ENCODE measurements at places on chromosomes 6 and 20.
A peak's percentile ranks its signal among the peaks of the same experiment; 100 is the strongest.

DNA sequence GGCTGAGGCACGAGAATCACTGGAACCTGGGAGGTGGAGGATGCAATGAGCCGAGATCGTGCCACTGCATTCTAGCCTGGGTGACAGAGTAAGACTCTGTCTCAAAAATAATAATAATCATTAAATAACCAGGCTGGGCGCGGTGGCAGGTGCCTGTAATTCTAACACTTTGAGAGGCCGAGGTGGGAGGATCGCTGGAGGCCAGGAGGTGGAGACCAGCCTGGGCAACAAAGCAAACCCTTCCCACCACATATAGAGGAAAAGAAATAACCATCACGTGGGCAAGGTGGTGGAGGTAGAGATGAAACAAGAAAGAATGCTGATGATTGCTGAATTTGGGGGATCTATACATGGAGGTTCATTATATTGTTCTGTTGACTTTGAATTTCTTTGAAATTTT is 63.4 kb upstream of the PIM1 start:
- no peak for DNase-seq

DNA sequence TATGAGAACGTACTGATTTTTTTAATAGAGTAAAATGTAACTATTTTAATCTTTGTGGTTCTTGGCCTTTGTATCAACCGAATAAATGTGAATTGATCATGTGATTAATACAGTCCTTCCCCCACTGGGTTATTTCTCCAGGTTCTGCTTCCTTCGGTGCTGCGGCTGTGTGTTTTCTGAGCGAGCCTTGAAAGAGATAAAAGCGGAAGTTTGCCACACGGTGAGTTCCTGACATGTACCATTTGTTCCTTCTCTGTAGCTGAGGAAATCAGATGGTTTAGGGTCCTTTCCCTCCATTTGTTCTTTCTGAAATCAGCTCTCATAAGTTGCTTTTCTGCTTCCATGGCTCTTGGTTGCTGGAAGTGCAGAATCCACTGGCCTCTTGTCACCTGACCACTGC is 15.5 kb downstream of the RTF2 start:
- no peak for DNase-seq

GRCh38 chr6:50380406-50381098 is 330.8 kb upstream of the DEFB112 start:
- DNase-seq: no peak

DNA sequence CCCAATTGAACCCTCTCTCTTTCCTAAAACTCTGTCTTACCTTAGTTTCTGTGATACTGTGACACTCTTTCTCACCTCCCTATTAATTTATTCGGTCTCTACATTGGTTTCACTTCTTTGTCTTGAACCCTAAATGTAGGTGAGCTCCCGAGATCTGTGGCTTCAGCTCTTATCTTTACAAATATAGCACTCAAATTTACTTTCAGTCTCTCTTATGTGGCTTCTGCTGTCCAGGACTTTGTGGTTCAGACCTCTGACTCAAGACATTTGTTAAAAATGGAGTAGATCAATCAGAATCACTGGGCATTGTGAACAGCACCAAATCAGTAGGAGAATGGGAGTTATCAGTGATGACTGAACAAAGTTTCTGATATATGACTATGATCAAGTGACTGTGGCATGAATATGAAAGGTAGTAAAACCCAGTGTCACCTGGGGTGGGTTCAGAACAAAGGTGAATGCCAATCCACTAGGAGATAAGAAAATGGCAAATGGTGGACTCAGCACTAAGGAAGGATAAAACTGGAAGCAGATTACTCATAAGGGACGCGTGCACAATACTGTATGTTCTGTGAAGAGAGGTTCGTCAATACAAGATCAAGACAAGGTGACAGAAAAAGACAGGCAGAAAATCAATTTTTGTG is 27.2 kb downstream of the IL17F start:
- no peak for DNase-seq

- DNase-seq: no peak
Measured at GRCh38 chr6:40806256-40806864, 219.2 kb upstream of the LRFN2 start.

DNA sequence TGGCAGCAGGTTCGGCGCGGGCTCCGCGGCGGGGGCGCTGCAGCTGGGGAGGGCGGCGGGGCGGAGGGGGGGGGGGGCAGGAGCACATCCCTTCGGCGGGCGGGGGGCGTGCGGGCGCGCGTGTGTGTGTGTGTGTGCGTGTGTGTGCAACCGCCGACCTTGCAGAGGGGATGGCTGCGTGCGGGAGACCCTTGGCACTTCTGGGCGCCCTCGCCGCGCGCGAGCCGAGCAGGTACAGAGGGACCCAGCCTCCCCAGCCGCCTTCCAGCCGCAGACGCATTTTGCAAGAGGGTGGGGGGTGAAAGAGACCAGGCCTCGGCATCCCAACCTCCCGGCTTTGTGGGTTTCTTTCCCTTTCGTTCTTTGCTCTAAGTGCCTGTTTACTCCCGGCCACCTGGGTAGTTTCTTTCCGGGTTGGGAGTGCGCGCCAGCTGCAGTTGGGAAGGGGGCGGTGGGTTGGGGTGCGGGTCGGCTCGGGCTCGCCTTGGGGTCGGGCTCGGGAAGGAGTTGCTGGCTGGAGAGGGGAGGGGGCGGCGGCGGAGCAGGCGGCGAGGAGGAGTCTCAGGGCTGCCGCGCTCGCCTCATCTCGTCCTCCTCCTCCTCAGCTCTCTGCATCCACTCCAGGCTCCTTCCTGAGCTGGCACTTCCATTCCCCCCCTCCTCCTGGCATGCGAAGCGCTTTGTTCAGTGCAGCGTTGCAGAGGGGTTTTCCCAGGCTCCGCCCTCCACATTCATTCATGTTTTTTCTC is 620 bp downstream of the HIVEP1 start:
- DNase-seq: peak; percentile 55

- no peak for DNase-seq
Measured at GRCh38 chr6:80579391-80580023, 473.0 kb downstream of the BCKDHB start.

- no peak for DNase-seq
Measured at GRCh38 chr6:82257088-82257774, 9.7 kb upstream of the IBTK start.

- no peak for DNase-seq
Measured at GRCh38 chr20:755941-756340, 12.4 kb downstream of the SLC52A3 start.

- peak; percentile 76 for DNase-seq
Measured at GRCh38 chr20:50169329-50169823, 15.9 kb upstream of the PEDS1 start.

GRCh38 chr6:10692965-10693538 is 1.4 kb downstream of the C6orf52 start:
- no peak for DNase-seq

- no peak for DNase-seq
Measured at GRCh38 chr20:8242827-8243724, 111.0 kb downstream of the PLCB1 start.

DNA sequence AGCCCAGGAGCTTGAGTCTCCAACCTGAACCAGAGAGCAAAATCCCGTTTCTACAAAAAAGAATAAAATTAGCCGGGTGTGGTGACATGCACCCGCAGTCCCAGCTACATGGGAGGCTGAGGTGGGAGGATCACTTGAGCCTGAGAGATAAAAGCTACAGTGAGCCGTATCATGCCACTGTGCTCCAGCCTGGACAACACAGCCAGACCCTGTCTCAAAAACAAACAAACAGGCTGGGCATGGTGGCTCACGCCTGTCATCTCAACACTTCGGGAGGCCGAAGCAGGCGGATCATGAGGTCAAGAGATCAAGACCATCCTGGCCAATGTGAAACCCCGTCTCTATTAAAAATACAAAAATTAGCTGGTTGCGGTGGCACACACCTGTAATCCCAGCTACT is 11.4 kb upstream of the PTCRA start:
- no peak for DNase-seq

- DNase-seq: no peak
Measured at GRCh38 chr6:133756078-133756695, 132.7 kb upstream of the TCF21 start.

DNA sequence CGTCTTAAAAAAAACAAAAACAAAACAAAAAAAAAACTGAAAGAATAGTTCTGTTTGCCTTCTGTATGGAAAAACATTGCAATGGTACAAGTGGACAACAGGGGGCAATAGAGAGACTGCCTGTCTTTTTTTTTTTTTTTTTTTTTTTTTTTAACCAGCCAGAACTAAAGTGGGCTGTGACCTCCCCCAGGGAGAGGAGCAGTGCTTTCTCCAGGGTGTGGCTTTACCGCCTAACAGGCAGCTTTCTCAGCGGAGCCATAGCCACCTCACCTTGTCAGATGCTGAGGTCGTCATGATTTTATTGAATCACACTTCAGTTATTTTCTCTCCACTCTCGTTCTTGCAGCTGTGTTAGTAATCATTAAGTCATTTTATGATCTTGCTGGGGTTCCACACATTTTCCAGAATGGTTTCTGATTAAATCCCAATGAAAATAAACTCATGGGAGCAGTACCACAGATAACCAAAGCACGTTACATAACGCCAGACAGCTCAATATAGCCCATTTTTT is 78.4 kb downstream of the GMPR start:
- DNase-seq: peak; percentile 53

- DNase-seq: no peak
Measured at GRCh38 chr6:29232725-29233124, 62.0 kb downstream of the OR2J2 start.

- no peak for DNase-seq
Measured at GRCh38 chr6:52209770-52210169, 23.6 kb downstream of the IL17A start.

DNA sequence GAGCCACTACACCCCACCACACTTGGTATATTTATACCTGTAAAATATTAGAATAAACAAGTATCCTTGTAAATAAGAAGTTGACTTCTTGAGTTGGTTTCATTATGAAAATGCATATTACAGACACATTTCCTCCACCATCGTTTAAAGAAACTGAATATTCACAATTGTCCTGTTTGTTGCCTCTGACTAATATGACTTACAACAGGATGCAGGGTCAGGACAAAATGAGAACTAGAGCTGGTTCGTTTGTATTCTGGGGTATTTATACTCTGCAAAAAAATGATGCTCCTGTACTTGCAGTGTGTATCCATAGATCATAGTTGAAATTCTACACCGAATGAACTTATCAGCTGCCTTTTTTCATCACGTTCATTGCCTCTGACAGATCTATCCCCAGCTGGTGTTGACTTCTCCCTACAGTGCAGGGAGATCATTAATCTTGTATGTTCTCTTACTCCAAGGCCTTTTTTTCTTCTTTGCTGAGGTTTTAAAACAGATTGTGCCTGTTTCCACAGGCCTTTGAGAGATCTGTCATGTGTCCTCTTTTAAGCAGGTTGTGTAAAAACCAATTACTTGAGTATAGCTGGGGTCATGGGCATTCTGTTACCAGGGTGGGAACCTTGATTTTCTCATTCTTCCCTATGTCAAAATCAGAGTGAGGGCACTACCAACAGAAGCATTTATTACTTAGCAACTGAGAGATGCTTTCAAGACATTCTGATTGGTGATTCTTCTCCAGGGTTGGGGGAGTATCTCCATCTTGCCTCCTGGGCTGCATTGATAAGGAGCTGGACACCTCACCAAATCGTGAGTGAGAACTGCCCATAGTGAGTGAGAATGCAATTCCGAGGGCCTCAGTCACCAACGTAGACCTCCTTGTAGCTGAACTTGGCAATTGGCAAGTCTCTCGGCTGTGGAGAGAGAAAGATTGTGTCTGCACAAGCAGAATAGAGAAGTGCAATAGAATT is 78.8 kb upstream of the CD83 start:
- DNase-seq: no peak

DNA sequence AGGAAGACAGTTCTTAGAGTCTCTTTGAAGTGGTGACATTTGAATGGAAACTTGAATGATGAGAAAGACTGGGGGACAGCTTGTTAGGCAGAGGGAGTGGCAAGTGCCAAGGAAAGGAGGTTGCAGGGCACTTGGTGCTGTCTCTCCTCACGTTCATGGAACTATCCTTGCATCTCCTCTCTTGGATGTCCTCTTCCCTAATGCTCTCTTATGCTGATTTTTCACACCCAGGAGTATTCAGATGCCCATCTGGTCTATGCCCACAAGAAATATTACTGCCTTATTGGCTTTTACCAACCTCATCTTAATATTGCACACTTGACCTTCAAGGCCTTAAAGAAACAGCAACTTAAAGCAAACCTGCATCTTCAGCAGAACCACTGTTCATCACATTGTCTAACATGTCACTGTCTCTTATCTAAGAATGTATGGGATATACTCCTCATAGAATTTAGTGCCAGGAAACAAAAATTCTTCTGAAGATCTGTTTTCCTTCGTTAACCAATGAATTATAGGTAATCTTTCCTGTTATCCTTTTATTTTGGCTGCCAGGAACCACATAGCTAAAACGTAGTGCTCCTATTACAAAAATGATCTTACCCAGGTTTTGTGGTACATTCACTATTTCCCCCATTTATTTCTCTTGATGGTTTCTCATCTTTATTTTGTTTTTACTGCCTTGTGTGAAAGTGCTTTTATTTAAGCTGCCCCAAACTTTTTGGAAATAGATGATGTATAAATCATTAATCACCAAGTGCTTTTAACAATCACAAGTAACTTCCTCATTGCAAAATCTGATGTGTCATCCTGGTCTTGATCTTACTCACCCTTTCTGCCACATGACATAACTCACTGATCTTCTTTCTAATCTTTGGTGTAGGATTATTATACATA is 12.8 kb downstream of the RGS17 start:
- peak; percentile 41 for DNase-seq

GRCh38 chr20:17616480-17617211 is 46.8 kb downstream of the DSTN start:
- peak; percentile 8 for DNase-seq

DNA sequence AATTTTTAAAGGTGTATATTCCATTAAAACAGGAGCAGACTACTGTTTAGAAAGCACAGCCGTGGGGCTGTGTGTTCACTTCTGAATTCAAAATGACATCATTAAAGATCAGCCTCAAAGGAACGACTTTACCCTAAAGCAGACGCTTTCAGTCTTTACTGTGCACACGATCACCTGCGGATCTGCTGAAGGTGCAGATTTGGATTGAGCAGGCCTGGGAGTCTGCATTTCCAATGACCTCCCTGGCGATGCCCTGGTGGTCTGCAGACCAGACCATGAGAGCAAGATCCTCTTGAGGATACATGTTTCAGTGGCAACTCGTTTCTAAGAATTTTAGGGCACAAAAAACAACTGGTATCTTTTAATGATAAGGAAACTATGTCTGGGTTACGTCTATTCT is 27.2 kb downstream of the TXNDC5 start:
- no peak for DNase-seq

GRCh38 chr20:61114493-61115175 is 137.4 kb upstream of the CDH4 start:
- no peak for DNase-seq

GRCh38 chr6:1418471-1419191 is 29.3 kb downstream of the FOXF2 start:
- DNase-seq: no peak

DNA sequence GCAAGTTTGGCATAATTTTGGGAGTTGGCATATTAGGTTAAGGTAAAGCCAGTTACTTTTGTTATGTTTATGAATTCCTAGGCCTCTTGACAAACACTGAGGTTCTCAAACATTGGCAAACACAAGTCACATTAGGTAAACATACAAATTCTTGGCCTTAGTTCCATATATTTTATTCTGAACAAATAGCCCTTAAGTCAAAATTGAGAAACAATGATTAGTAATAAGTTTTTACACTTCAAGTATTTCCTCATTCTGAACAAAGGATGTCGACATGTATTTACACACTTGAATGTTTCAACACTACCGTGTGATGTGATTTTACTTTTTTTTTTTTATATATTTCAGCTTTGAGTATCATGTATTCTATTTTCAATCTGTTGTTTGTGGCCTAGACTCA is 3.8 kb upstream of the ECHDC1 start:
- no peak for DNase-seq
